GM18507 (cell line): ENCODE measurements at places on chromosomes 2 and 18.

GRCh38 chr2:111053266-111053665 is 67.4 kb upstream of the BCL2L11 start:
- DNase-seq, result no peak

GRCh38 chr18:76259711-76260110 is 235.3 kb downstream of the ZNF516 start:
- DNase-seq, result no peak

GRCh38 chr2:23400703-23401102 is 15.7 kb downstream of the KLHL29 start:
- no peak for DNase-seq

GRCh38 chr18:69691008-69691760 is 256.5 kb downstream of the CD226 start:
- no peak for DNase-seq

GRCh38 chr2:230577114-230577513 is 135.5 kb upstream of the CAB39 start:
- no peak for DNase-seq

GRCh38 chr2:240419723-240420122 is 15.7 kb upstream of the GPC1 start:
- DNase-seq, result no peak

GRCh38 chr2:190583507-190584337 is 49.2 kb upstream of the NEMP2 start:
- no peak for DNase-seq

- DNase-seq, result no peak
These were observed 35.2 kb upstream of the MLPH start for GRCh38 chr2:237451643-237452469.

DNA sequence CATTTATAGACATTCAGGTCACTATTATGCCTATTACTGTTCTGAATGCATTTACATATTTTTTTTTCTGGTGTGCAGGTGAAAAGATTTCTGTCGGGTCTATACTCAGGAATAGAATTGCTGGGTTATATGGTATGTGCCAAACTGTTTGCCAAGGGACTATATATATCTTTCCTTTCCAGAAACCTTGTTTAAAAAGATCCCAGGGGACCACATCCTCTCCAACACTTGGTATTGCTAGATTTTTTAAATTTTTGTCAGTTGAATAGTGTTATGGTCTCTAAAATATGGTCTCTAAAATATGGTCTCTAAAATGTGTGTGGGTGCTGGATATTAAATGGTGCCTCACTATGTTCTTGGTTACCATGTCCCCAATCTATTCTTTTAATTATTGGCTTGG is 131.3 kb downstream of the INSIG2 start:
- DNase-seq, result no peak

- no peak for DNase-seq
These were observed 435 bp downstream of the MYO7B start for GRCh38 chr2:127535918-127536317.

DNA sequence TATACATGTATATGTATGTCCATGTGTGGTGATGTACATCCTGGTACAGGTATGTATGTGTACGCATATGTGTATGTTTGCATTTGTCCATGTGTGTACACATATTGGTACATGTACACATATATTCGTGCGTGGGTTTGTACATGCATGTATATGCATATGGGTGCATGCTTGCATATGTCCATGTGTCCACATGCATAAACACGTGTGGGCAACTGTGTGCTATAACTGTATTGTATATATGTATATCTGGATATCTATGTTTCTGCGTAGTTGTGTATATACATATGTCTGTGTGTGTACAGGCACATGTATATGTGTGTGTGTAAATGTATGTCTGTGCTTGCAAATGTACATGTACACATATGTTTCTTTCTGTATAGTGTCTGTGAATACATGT is 858.5 kb downstream of the CNTNAP5 start:
- DNase-seq, result no peak

- no peak for DNase-seq
These were observed 610.0 kb upstream of the CDH2 start for GRCh38 chr18:28786926-28787325.

- no peak for DNase-seq
These were observed 60.9 kb downstream of the SOWAHC start for GRCh38 chr2:109674894-109675534.
